Testis (tissue), 5 donors: ENCODE measurements at places on chromosomes 6 and 20.

DNA sequence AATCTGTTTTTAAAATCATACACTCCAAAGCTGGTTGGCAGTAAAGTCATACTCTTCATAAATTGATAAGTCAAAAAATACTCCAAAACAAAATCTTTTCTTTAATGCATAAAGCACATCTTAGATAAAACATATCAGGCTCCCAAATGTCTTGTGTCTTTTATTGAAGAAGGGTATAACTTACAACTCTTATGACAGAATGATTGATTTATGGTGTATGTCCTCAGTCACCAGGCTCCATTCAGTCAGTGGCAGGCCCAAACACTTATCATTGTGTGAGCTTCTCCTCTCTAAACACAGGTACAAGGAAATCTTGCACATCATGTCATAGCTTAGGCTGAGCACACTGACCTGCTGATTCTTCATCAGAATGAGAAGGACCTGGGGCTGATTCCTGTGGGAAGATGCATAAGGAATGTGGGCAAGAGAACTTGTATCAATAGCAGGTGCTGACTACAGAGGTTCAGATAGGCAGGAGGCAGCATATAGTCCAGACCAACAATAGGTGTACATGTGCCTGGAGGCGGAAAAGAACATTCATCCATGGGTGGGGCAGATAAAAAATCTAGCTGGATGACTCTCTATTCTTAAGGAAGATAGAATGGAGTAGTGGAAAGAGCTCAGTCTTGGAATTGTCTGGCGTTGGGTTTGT, 1.9 kb downstream of the CALHM5 start:
- DNase-seq, result no peak

DNA sequence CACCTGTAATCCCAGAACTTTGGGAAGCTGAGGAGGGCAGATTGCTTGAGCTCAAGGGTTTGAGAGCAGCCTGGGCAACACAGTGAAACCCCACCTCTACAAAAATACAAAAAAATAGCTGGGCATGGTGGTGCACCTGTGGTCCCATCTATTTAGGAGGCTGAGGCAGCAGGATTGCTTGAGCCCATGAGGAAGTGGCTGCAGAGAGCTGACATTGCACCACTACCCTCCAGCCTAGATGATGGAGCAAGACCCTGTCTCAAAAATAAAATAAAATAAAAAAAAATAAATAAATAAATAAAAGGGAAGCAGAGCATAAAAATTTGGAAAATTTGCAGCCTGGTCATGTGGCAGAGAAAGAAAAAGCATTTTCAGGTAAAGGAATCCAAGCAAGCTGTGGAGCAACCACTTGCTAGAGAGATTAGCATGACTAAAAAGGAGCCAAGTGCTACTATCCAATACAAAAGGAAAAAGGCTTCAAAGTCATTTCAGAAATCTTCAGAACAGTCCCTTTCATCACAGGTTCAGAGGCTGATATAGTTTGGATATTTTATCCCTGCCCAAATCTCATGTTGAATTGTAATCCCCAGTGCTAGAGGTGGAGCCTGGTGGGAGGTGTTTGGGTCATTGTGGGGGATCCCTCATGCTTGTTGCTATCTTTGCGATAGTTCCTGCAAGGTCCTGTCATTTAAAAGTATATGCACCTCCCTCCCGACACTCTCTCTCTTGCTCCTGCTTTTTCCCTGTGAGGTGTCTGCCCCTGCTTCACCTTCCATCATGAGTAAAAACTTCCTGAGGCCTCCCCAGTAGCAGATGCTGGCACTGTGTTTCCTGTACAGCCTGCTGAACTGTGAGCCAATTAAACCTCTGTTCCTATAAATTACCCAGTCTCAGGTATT, 11.2 kb upstream of the TTK start:
- DNase-seq, result no peak

- no peak for DNase-seq
Observed at GRCh38 chr20:17611540-17612286, 41.8 kb downstream of the DSTN start.

- no peak for DNase-seq
Observed at GRCh38 chr6:119310486-119311036, 39.0 kb downstream of the MAN1A1 start.

DNA sequence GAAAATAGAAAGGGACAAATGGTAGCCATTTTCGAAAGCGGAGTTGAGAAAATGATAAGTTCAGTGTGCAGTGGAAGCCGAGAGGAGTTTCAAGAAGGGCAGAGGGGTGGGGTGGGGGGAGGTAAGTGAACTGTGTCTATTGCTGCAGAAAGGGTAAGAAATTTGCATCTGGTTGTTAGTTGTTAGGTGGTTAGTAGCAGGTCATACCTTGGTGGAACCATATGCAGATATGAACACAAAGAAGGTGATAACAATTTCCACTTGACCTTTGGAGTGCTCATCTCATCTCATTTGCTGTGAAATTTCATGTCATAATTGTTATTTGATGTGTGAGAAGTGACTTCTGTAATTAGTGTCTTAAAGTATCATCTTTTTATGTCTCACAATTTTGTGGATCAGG, 288.2 kb downstream of the QKI start:
- DNase-seq, result no peak

- DNase-seq, result no peak
Observed at GRCh38 chr6:44833248-44833647, 445.7 kb downstream of the CDC5L start.

GRCh38 chr6:77063494-77063893, 399.8 kb downstream of the HTR1B start:
- DNase-seq, result no peak

GRCh38 chr20:47263465-47264084, 92.9 kb downstream of the ZMYND8 start:
- no peak for DNase-seq

GRCh38 chr20:53896647-53897046, 173.7 kb downstream of the BCAS1 start:
- no peak for DNase-seq

GRCh38 chr6:55568808-55569439, 10.1 kb downstream of the HMGCLL1 start:
- peak; percentile 31 for DNase-seq

- no peak for DNase-seq
Observed at GRCh38 chr6:144824018-144824417, 538.9 kb downstream of the UTRN start.

DNA sequence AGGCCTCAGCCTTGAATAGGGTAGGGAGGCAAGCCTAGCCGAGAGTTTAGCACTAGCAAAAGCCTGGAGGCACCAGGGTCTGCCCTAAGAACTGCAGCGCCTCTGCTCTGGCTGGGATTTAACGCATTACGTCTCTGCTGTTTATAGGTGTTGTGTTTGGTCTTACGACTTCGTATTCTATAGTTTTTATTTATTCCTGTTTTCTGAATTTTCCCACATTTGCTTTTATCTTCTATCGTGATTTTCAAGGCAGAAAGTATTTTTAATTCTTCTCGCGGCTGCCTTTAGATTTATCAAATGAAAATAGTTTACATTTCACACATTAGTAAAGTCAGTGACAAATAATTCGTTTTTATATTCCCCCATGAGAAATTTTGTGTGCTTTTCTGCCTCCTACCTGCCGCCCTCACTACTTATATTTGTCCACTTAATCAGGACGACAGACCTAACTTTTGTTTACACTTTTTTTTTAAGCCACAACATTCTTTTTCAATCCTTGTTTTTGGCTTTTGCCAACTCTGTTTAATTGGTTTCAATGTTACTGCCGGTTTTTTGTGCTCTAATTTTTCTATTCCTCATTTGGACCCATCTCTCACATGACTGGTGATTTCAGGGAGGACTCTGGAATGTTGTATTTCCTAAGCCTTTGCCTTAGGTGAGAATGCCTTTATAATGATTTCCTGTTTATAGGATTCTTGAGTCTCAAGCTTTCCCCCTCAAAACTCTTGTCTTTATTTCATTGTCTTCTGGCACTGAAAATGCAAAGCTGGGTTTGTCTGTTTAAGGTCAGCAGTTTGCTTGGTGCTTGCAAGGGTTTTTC, 1.3 kb upstream of the LZTS3 start:
- DNase-seq, result peak; percentile 32

- no peak for DNase-seq
Observed at GRCh38 chr20:20657092-20657491, 55.4 kb downstream of the RALGAPA2 start.

DNA sequence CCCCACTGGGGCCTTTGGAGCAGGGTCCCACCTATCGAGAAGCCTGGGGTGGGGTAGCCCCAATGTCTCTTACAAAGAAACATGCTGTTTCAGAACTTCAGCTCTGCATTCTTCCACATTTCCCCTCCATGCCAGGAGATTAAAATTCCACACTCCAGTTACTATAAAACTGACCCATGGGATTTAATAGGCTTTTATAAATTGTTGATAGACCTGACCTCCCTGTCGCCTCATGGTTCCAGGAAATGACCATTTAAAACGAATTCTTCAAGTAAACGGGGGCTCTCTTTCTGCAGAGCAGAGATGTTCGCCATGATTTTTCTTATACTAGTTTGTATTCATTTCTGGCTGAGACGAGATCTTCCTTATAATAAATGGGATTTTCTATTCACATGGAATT, 19.3 kb downstream of the RIN2 start:
- no peak for DNase-seq

- no peak for DNase-seq
Observed at GRCh38 chr6:150090328-150090727, 21.4 kb upstream of the ULBP3 start.

DNA sequence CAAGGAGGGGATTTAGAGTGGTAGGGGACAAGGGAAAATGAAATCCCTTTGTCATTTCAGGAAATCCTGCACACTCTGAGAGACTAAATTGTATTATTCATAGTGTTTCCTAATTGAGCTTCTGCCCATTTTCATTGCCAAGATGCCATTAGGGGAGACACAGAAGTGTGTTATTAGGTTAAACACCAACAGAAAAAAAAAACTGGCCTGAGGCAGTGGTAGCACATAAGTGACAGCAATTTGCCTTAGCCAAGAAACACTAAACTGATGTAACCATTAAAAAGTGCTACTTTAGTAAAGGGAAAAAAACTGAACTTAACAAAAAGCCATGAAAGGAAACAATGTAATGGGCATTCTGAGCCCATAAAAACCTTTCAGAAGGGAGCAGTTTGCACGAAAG, 270.5 kb upstream of the PLN start:
- DNase-seq, result no peak

DNA sequence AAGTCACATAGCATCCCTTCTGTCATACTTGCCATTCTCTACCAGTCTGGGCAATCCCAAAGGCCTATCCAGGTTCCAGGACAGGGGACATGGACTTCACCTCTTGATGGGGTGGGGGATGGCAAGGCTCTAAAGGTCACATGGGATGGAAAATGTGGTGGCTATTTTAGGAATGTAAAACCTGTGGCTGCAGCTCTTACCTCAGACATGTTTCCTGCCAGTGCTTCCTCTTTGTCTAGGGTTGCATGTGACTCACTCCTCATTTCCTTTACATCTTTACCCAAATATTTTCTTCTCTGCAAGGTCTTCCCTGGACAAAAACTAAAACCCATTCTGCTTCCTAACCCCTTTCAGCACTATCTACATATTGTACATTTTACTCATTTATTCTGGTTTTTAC, 135.7 kb downstream of the BTBD3 start:
- no peak for DNase-seq

- DNase-seq, result no peak
Observed at GRCh38 chr20:53891306-53891894, 179.0 kb downstream of the BCAS1 start.

DNA sequence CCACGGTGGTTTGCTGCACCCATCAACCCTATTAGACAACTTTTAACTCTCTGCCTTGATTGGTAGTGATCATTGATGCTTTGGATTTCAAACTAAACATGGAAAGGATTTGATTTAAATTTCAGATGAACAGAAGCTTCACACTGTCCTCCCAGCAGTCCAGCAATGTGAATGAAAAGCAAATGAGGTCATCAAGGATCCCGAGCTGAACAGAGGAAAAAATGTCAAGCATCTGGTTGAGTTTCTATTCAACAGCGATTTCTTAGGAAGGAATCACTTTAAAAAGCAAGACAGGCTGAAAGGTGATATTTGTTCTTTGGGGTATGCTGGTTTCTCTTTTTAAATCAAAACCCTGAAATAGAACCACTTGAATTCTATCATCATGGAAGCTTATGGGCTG, 10.6 kb upstream of the SAMD3 start:
- no peak for DNase-seq

GRCh38 chr6:12939314-12939713, 222.7 kb downstream of the PHACTR1 start:
- DNase-seq, result no peak

GRCh38 chr20:36821964-36822437, 48.4 kb upstream of the DSN1 start:
- peak; percentile 48 for DNase-seq
